ENCODE measurements at places on chromosomes 13 and 19.

- no peak for DNase-seq
Observed at GRCh38 chr13:114161644-114162532, 17.2 kb upstream of the CFAP97D2 start.

GRCh38 chr13:40611004-40611403 lies 55.4 kb downstream of the FOXO1 start:
- no peak for DNase-seq

- no peak for DNase-seq
Observed at GRCh38 chr19:55451965-55452748, 9.1 kb upstream of the SHISA7 start.

- DNase-seq, result no peak
Observed at GRCh38 chr19:19300613-19301012, 19.7 kb downstream of the SUGP1 start.

DNA sequence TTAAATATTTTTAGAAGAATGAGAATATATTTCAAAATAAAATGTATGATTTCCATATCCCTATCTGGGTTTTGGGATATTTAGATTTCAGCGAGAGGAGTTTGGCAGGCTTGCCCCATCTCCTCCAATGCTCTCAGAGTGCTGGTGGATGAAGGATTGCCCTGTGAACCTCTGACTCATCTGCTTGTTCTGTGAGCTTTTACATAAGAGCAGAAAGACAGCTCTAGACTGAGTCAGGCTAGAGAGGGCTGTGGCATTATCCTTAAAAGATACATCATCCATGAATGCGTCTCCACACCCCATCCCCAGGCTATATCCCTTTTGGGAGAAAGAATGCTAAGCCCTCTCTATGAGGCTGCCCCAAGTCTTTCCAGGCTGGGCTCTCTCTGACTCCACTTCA lies 190.6 kb downstream of the TUBA3C start:
- DNase-seq, result no peak

GRCh38 chr13:100019780-100020356 lies 38.3 kb downstream of the ZIC2 start:
- DNase-seq, result no peak

DNA sequence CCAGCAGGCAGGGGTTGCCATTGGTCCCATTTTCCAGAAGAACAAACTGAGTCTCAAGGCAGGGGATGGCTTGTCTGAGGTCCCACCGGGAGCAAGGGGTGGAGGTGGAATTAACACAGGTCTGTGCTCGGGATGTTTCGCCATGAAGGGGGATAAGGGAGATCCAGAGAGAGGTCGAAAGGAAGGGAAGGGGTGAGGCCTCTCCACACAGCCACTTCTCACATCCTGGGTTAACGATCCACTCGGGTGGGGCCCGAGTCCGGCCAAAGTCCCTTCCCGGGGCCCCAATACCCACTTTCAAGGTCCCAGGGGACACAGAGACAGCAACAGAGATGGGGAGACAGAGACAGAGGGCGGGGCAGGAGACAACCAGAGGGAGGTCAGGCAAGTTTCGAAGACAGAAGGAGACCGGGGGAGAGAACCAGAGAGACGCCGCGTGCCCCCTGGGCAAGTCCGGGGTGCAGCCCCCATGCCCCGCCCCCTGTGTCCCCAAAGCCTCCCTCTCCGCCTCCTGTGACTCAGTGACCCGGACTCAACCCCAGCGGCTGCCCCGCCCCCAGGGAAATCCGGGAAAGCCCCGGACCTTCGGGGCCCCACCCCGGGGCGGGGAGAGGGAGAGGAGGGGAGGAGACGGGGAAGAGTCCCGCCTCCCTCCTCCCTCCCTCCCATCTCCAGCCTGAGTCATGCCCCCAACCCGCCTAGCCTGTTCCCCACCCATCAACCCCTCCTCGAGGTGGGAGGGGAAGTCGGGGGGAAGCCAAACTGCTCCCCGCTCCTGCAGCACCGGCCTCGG lies 1.4 kb upstream of the BCL3 start:
- peak; percentile 76 for DNase-seq
